ENCODE measurements at places on chromosomes 6 and 20. TPM values are rescaled to one million over a fixed set of nuclear protein-coding genes. Genes with fewer than 3 reads are reported as not detected.

The FAM217A gene
- total RNA-seq = not detected

The ADGRF1 gene
- not detected for total RNA-seq

DNA sequence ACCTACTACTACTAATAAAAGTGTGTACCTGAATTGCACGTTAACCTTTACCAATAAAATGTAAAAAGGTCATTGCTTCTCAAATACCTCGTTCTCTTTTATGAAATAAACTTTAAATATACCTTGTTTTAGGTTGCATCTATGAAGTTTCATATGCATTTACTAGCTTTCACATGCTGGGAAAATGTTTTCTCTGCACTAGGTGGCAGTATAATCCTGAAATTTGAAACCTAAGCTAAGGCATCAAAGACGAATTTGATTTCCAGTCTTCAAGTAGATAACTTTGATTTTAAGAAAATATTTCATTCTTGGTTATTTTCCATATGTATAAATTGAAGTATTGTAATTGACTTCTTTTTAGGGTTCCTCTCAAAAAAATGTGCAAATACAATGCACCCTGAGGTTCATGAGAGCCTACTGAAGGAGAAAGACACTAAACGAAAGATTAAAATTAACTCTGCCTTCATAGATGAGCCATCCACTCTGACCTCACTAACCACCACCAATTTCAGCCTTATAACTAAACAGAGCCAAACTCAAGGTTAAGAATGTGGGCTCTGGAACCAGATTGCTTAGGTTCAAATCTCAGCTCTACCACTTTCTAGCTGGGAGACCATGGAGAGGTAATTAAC is 7.3 kb upstream of the COL9A1 start:
- DNase-seq = no peak

The CCR6 gene
- total RNA-seq = 3.8 TPM

The PRRT1 gene
- total RNA-seq = 0.37 TPM

DNA sequence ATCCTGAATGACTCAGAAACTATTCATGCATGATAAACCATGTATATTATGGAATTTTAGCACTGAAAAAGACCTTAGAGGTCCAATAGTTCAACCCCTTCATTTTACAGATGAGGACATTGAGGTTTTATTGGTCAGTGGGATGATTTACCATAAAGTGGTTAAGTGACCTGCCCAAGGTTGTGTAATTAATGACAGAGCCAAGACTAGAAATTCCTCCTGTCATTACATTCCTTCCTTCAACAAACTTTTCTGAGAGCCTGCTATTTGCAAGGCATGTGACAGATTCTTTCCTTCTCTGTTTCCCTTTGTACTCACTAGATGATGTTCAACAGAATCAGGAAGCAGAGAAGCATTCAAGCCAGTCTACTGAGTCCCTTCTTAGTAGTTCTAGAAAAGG is 170.7 kb upstream of the KCNK16 start:
- no peak for DNase-seq

The NR2E1 gene
- not detected for total RNA-seq

The CDKAL1 gene
- 25.2 TPM for total RNA-seq

DNA sequence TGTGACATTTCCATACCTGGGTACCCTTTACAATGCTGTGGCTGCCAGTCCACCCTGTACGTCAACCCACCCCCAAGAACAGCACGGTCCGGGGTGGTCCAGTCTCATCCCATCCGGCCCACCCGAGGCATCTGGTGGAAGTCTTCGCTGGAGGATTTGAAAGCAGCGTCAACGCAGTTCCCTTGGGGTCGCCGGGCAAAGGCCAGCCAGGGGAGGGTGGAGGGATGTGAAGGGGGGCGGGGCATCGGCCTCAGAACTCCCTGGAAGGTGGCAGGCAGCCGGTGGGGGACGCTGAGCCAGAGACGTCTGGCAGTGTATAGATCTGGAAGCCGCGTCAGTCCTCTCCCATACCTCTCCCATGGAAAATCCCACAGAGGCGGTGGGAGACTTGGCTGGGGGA is 1944.0 kb upstream of the DEFB115 start:
- DNase-seq = no peak

The SRC gene
- 6.5 TPM for total RNA-seq

Measured in activated CD8-positive, alpha-beta T cell treated with anti-CD3 and anti-CD28 coated beads, Interleukin-2, amount 10 ng/mL, durations not matched to agents 7 days and 5 days (primary cell).